Upper lobe of left lung (tissue), 6 donors: ENCODE measurements at places on chromosomes 16 and 17.

DNA sequence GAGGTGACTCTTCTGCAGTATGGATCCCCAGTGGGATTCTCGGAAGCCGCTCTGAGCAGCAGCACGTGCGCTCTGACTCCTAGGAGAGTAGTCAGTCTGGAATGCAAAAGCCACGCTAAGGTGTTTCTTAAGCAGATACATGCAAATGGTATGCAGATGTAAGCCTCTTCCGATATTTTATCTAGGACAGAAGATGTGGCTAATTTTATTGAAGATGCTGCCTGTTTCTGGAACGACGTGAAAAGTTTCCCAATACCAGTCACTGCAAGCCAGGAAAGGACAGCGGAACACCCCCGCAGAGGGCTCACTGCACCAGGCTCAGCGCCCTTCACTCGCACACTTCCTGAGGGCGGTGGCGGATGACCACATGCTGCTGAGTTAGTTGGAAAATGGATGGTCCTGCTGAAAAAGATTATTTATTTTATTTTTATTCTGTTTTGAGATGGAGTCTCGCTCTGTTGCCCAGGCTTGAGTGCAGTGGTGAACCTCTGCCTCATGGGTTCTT is 10.1 kb downstream of the FADS6 start:
- DNase-seq, result no peak

DNA sequence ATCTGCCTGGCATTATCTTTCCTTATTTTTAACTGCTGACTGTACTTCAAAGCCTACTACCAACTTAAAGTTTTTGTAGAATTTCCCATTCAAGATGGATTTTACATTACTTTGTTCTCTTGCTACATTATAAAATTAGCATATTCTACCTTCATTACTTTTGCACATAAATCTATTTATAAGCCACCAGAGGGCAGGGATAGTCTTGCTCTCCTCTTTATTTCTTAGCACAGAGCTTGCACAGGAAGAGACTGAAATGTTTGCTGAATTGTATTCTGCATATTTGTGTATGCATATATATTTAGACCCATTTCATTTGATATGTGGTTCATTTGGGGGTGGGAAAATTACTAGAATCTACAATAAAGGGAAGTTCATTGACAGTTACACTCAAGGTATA is 108.0 kb downstream of the SKAP1 start:
- no peak for DNase-seq

GRCh38 chr17:7858522-7858810 is 663 bp downstream of the CYB5D1 start:
- peak; percentile 28 for DNase-seq

GRCh38 chr16:11675561-11676511 is 7.6 kb downstream of the SNN start:
- no peak for DNase-seq

DNA sequence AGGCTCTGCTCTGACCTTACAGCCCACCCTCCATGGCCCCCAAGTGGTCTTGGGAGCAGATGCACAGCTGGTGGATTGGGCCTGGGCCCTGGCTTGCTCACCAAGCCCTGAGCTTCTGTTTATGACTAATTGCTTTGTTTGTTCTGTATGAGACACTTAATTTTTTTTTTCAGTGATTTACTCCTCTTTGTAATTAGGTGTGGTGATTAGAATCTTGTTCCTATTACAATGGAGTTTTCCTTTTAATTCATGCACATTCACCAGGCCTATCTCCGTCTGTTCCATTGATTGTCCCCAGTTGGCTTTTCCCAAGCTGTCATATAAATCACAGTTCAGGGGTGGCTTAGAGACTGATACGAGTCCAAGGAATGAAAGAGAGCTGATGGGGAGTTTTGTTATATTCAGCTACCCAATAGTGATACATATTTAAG is 242.3 kb downstream of the CCDC182 start:
- no peak for DNase-seq

GRCh38 chr17:49061524-49061943 is 64.3 kb downstream of the IGF2BP1 start:
- DNase-seq, result no peak

DNA sequence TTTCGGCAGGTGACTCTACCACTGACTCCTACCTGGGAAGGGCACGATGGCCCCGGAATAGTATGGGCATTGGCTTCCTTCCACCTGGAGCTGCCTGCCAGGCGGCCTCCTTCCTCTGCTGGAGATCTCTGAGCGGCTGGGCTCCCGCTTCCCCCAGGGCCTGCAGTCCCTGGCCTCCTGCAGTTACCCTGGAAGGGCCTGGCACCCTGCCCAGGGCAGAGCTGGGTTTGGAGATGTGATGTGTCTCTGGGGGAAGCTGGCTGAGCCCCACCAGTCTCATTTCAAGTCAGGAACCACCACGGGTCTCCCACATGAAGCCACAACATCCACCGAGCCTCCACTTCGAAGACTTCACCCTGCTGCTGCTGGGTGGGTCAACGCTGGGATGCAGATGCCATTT is 97.9 kb downstream of the IRF8 start:
- no peak for DNase-seq

DNA sequence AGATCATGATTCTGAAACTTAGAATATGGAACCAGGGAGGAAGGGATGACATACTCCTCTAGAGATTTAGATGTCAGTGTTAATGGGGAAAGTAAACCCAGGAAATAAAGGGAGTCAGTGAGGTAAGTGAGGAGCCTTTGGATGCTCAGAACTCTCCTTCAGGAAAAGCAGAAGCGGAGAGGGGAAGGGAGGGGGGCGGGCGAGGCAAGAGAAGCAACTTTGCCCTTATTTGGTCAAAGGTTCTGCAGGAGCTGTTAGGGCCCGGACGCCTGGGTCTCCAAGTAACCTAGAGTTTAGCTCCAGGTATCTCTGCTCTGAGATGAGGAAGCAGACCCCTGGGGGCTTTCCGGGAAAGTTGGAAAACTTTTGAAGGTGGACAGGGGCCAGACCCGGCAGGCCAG is 1.3 kb downstream of the PFN1 start:
- DNase-seq, result no peak

- peak; percentile 49 for DNase-seq
These were observed 11.9 kb upstream of the PVALEF start for GRCh38 chr17:81153340-81153803.

DNA sequence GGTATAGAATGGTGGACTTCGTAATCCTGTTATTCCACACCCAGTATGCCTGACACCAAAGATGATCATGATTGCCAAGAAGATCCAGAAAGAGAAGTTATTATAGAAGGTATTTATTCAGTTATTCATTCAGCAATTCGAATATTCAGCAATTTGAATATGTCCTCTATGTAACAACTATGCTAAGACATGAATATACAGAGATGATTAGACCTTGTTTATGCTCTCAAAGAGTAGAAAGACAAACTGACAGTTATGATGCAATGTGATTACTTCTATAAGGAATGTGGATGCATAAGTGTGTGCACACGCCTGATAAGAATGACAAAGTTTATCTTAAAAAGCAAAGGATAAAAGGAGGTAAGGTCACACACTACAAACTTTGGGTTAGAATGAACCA is 218.1 kb downstream of the CDH11 start:
- DNase-seq, result no peak

GRCh38 chr17:29368161-29368560 is 22.0 kb upstream of the TAOK1 start:
- no peak for DNase-seq

DNA sequence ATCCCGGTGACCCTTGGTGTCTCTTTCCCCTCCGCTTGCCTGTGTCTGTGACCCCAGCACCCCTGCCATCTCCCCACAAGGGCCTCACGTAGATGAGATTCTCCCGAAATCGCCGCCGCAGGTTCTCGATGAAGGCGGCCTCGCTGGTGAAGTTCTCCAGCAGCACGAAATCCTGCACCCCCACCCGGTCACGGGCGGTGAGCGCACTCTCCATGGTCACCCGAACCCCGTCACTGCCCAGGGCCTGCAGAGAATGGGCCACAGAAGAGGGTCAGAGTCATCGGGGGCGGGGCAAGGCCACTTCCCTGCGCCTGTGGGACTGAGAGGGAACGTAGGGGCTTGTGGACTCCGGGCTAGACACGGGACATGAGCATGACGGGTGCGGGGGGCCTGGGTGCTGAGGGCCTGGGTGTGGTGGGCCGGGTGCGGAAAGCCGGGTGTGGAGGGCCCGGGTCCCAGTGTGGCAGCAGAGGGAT is 8.4 kb downstream of the MYO1C start:
- DNase-seq, result no peak

DNA sequence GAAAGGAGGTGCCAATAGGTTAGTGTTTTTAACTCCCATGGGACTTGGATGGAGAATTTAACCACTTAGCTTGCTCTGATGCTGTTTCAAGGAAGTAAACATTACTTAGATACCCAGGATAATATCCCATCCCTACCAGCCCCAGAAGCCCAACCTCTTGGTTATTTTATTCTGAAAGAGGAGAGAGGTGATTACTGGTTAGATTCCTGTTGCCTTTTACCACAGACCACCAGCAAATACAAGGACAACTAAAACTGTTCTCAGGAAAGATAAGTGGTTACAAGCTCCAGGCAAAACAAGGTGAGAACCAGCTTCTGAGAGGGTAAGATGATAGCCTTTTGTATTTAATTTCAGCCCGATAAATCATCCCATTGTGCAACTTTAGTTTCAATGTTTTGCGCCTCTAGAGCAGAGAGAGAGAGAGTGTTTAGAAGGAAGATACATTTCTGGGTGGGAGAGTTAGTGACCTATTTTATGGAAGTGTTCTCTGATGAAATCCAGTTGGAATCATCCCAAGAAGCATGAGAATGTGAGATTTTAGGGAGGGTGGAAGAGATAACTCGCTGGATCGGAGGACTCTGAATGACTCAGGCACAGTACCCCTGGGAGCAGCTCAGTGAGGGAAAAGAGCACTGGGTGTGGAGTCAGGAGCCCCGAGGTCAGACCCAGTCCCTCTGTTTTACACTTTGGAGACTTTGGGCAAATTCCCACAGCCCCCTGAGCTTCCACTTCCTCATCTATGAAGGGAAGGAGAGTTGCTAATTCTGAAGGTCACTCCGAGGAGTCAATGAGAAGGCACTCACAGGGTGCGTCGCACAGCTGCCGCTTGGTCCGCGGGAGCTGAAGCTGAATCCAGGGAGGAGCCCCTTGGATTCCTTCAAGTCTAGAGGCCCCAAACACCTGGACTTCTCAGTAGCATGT is 12.1 kb downstream of the GLP2R start:
- DNase-seq, result no peak

DNA sequence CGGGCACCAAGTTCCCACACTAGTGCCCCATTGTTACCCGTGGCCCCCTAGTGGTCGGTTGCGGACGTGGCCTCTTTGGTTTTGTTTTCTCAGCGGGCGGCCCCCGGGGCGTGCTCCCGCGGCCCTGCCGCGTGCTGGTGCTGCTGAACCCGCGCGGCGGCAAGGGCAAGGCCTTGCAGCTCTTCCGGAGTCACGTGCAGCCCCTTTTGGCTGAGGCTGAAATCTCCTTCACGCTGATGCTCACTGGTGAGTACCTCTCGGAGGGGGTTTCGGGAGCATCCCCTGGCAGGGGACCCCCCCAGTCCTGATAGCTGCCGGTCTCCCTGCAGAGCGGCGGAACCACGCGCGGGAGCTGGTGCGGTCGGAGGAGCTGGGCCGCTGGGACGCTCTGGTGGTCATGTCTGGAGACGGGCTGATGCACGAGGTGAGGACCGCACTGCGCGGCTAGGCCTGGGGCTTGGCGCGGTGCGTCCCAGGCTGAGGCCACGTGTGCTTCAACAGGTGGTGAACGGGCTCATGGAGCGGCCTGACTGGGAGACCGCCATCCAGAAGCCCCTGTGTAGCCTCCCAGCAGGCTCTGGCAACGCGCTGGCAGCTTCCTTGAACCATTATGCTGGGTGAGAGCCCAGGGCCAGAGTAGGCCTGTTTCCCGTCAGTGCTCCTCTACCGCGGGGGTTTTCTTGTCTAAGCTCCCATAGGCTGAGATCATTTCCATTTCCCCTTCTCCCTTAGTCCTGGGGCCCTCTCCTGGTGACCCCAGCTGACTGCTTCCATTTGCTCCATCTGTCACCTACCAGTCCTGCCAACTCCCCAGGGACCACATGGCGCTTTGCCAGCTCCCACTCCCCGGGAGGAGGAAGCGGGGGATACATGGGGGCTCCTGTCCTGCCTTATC is 1.7 kb downstream of the SPHK1 start:
- DNase-seq, result peak; percentile 90

GRCh38 chr16:10561001-10561400 is 19.4 kb downstream of the EMP2 start:
- no peak for DNase-seq

- DNase-seq, result peak; percentile 41
These were observed 345.4 kb downstream of the SOX9 start for GRCh38 chr17:72466199-72466598.

GRCh38 chr17:45226576-45226975 is 4.9 kb downstream of the FMNL1 start:
- DNase-seq, result no peak

GRCh38 chr16:83586461-83587200 is 221.1 kb upstream of the HSBP1 start:
- DNase-seq, result no peak
